CD14-positive monocyte (primary cell): ENCODE measurements at places on chromosomes 12 and 14. TPM values are rescaled to one million over a fixed set of nuclear protein-coding genes. Genes with fewer than 3 reads are reported as not detected.

LMNTD1 gene
- polyA plus RNA-seq, result not detected

DNA sequence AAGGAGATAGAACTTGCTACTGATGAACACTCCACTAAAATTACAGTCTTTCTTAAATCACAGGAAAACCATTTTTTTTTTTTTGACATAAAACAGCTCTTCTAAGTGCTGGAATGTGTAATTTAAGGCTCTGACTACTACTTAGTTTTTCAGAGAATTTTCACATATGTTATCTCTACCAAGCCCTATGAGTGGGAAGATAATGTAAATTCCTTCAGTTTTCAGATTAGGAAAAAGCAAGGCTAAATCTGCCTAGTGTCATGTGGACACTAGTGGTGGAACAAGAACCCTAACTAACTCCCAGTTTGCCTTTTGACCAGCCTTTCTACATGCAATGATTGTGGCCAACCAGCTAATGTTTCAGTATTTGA lies 37.3 kb upstream of the CSRP2 start:
- no peak for DNase-seq

- no peak for DNase-seq
Measured at GRCh38 chr14:54901380-54902142, 1.1 kb downstream of the GCH1 start.

DNA sequence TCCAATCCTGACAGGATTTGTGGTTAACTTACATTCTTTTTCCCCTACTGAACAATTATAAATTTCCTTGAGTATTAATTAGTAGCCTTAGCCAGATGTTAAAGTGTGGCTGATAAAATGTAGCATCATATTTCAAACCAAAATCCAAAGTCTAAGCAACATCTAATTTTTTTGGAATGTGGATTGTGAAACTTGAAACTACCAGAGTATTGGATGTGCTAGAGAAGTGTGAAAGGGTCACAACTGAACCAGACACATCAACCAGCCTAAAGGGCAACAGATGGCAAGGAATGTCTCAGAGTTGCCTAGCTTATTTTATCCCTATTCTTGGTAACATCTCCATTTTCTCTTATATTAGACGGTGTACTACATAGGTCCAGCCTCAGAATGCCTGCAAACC lies 153.1 kb upstream of the DCN start:
- no peak for DNase-seq

DNA sequence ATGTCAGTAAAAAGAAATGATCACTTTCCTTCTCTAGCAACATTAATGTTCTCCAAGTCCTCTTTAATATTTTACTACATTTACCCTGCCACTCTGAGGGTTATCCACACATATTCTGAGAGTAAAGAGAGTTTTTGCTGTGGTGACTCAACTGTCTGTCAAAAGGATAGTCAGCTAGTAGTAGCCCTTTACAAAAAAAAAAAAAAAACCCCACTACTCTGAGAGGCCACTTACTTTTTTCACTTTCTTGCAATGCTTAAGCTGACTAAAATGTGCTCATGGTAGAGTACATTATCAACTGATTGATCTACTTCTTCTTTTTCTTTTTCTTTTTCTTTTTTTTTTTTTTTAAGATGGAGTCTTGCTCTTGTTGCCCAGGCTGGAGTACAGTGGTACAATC lies 27.6 kb upstream of the PPM1A start:
- DNase-seq, result no peak
